ENCODE measurements at places on chromosomes 1 and 21. TPM values are rescaled to one million over a fixed set of nuclear protein-coding genes. Genes with fewer than 3 reads are reported as not detected.
A peak's percentile ranks its signal among the peaks of the same experiment; 100 is the strongest.

DNA sequence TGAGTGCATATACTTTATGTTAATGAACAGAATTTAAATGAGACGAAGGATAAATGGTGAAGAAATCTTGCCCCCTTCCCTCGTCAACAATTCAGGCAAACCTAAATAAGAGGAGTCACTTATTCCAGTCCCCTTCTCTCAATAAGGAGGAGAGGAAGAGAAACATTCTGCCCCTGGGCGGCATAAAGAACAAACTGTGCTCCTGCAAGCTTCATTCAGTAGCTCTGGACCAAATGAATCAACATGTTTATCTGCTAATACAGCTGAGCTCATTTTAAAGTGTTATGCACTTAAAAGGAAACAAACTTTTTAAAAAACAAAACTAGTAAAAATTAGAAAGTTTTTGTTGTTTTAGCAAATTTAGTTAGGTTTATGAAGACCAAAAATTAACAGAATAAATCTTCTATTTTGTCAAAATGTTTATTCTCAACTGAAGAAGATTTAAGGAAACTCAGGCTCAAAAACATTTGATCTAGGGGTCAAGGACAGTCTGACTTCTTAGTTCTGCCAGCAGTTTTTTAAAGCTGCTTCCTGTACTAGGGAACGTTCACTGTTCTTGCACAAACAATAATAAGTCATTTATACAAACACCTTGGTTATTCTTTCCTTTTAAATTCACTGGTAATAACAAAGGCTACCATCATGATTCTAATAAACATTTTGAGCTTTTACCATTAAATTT is 58.3 kb downstream of the AKT3 start:
- DNase-seq: no peak

DNA sequence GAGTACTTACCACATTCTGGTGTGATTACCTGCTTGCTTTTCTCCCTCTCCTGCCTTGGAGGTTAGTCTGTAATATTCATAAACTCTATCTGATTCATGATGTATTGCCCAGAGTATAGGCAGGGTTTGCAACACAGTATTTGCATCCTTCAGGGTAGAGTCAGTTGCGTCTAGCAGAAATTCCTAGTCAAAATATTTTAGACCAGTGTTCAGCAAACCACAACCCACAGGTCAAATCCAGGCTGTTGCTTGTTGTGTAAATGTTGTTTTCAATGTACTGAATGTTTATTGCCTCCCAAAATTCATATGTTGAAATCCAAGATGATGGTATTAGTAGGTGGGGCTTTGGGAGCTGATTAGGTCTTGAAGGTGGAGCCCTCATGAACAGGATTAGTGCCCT is 82.9 kb downstream of the NGF start:
- no peak for DNase-seq

The TCHHL1 gene
- not detected for polyA plus RNA-seq

DNA sequence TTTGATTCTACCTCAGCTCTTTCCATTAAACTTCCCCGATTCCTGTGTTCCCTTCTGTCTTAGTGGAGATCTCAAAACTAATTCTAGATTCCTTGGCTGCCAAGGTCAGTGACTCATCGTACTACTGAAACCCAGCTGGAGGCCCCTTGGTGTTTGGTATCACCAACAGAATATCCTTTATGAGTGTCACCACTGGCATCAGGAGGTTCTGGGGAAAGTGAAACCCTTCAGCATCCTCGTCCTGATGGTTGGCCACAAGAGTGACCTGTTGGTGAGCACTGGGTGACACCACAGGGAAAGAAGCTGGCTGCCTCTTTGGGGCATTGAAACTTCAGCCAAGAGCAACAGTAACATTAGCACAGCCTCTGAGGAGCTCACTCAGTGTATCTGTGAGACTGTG is 9.6 kb downstream of the RAB42 start:
- no peak for DNase-seq

- no peak for DNase-seq
Observed at GRCh38 chr1:59389847-59390246, 93.0 kb downstream of the FGGY start.

GRCh38 chr1:181140398-181140797 is 51.9 kb downstream of the IER5 start:
- DNase-seq: no peak

DNA sequence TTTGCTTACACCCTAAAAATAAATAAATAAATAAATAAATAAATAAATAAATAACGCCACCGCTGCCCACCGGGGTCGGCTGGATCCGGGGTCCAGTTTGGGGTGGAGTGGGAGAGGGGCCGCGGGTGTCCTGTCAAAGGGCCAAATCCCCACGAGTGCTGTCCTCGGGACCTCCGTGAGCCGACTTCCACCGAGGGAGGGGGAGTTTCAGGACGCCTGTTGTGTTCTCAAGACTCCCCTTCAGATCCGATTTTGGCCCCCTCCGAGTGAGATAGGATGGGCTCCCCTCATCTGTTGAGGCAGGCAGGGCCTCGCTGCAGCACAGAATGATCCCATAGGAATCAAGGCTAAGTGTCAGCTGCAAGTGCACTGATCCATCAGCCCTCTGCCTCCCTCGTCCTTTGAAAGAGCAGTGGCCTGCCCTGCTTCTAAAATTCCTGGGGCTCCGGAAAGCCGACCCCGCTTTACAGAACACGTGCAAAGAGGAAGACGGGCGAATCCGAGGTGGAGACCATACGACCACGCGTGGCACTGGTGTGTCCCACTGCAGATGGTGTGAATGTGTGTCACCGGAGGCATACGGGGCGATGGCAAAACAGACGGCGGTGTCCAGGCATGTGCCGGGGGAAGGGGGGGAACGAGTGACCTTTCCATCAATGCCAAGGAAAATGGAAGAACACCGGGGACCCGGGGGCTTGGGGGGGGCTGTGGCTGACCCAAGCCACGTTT is 3880.5 kb downstream of the SRGAP2C start:
- peak; percentile 59 for DNase-seq

Measured in left lung (tissue), 14 donors.